Stimulated activated CD4-positive, alpha-beta T cell treated with anti-CD3 and anti-CD28 coated beads, Interleukin-15, amount 100 ng/mL, for 1 hour (primary cell): ENCODE measurements at places on chromosomes 5 and 9.
A peak's percentile ranks its signal among the peaks of the same experiment; 100 is the strongest.

DNA sequence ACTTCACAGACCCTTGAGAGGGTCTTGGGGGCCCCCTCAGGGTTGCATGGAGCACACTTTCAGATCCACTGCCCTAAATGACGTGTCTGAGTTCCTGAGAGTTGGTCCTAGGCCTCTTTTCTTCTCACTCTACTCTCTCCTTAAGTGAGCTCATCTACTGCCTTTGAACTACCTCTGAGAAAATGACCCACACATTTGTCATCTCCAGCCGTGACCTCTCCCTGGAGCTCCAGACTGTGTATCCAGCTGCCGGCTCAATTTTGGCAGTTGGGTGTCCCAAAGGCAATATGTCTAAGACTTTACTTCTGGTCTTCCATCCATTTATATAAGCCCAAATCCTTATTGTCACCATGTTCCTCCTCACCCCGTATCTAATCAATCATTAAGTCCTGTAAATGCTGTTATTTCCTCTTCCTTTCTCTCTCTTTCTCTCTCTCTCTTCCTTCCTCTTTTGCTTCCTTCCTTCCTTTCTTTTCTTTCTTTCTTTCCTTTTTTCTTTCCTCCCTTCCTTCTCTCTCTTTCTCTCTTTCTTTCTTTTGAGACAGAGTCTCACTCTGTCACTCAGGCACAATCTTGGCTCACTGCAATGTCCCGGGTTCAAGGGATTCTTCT lies 51.2 kb upstream of the HSPA9 start:
- no peak for DNase-seq

GRCh38 chr9:30065888-30066287 lies 2318.6 kb upstream of the ACO1 start:
- DNase-seq, result no peak

- no peak for DNase-seq
Measured at GRCh38 chr5:50921366-50922133, 255.1 kb downstream of the PARP8 start.

DNA sequence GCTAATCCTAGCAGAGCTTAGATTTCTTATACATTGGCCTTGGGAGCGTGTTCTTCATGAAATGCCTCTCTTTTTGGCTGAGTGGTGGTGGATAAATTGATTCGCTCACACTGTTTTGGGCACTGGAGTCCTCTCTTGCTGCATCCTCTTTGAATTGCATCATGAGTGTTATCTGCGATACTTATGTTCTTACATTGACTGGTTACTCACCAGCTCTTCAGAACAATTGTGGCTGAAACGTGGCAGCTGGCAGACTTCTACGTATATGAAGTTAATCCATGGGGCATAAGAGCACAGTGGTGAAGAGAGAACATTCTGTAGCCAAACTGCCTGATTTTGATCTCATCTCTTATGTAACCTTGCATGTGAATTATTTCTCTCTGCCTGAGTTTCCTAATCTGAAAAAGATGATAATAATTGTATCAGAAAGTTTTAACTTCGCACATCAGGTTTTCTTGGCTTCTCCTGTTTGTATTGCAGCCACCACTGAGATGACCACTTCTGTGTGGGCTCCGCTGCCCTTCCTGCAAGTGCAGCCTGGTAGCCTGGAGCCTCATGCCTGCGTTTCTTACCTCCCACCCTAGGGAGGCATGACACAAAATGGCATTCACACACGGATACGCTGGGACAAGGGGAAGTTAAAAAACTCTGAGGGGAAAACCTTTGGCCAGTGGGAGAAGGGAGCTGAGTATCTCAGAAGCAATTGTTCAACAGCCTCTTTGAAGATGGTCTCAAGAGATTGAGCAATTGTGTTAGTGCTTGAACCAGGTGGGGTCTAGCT lies 295.2 kb downstream of the ARHGAP26 start:
- no peak for DNase-seq

- DNase-seq, result no peak
Measured at GRCh38 chr9:133704711-133705181, 33.4 kb downstream of the SARDH start.

GRCh38 chr9:32264170-32264864 lies 120.1 kb upstream of the ACO1 start:
- no peak for DNase-seq

DNA sequence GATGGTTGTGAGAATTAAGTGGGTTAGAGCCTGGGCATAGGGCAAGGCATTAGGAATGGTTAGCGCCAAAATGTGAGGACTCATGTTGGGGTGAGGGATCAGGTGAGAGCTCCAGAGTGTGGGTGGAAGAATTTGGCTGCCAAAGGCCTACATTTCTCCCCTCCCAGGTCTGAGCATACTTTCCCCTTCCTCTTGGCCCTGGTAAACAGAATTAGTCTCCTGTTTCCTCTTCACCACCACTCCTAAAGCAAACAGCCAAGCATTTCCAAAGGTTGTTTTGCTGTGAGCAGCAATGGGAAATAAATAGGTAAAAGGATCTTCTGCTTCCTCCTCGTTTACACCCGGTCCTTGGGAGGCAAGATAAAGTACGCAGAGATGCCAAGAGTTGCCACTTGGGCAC lies 132.5 kb downstream of the ZSWIM6 start:
- no peak for DNase-seq

DNA sequence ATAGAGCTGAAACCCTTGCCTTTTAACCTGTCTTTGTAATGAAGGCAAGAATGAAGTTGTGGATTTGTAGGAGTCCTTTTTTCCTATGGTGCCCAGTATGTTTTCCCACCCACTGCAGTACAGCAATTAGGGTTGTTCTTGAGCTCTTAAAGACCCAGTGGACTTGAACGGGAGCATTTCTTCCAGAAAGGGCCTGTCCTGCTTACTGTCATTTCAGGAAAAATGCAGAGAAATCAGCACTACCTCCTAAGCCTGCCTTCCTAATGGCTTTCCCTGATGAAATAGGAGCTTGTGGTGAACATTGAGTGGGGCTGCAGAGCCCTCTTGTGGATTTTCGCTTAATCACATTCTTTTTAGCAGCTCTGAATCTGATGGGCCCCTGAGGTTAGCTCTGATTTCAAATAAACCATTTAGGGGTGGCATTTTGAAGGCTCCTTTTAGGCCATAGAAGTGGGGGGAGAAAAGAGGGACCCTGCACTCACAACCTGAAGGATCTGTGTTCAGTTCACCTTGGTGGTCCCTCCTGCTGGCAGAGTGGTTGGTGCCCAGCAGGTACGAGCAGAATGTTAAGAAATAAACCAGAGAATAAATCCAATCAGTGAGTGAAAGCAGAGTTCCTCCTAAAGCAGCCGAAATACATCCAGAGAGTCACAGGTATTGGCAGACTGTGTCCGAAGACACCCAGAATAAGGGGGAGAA lies 188.0 kb upstream of the KLF9 start:
- DNase-seq, result peak; percentile 5

GRCh38 chr5:87210076-87210475 lies 57.6 kb upstream of the RASA1 start:
- DNase-seq, result no peak

DNA sequence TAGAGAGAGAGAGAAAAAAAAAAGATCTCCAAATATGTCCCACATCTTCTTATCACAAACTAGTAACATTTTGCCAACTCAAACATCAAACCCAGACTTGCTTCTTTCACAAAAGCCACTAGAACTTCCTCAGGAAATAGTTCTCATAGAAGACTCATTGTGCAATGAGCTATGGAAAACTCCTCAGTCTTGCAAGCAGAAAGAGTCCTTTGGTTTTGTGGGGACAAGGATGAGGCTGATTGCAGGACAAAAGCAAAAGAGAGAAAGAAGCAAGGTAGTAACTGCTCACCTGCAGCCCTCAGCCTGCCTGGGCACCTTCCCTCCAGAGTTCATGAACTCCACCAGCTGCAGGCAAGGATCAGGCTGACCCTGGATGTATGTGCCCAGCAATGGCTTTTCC lies 399.0 kb downstream of the IRX1 start:
- no peak for DNase-seq

GRCh38 chr5:55865831-55866230 lies 14.7 kb downstream of the IL31RA start:
- DNase-seq, result no peak

DNA sequence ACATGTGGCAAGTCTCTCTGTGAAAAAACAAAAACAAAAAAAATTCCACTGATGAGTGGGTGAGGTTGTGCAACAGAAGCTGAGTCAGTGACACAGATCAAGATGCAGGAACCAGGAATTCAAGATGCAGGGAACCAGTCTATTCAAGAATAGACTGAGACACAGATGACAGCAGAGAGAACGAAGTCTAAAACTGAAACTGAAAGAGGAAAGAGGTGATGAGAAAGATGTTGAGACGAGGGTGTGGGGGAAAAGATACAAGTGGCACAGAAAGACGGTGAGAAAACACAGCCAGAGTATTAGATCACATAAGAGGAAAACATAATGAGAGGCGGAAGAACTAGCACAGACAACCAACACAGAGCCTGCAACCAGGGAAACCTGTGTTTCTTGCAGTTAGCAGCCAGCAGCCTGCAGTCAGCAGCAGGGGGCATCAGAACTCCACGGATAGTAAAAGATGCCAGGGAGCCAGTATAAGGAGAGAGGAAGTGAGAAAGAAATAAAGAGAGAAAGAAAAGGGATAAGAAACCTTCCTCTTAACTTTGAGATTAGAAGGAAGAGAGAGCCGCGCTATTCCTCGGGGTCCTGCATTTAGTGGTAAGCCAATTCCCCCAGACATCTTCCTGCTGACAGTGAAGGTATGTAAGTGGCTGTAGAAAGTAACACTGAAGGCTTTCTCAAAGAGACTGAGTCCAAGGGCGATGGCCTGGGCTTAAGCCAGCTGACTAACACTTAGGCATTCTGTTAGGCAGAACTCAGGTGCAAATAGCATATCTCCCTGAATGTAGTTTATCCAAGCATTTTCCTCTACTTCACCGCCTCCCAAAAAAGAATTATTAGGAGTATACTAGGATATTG lies 79.0 kb downstream of the TLR4 start:
- no peak for DNase-seq

DNA sequence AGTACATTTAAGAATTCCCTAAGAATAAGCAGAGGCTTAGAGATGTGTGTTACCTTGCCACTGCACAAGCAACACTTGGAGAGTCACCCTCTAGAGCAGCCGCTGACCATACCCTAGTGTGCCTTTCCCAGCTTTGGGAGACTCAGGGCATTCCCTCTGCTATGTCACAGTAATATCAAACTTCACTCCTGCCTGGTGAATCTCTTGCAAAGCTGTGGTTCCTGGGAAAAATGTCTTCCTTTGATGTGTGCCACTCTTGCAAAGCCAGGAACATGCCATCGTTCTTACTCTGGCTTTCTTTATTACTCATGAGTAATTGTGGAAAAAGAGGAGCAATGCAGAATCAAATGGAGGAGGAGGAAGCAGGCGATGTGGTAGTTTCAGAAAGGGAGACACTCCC lies 173.2 kb downstream of the CCDC192 start:
- DNase-seq, result no peak

GRCh38 chr9:80644044-80644443 lies 1045.3 kb downstream of the TLE1 start:
- DNase-seq, result no peak

DNA sequence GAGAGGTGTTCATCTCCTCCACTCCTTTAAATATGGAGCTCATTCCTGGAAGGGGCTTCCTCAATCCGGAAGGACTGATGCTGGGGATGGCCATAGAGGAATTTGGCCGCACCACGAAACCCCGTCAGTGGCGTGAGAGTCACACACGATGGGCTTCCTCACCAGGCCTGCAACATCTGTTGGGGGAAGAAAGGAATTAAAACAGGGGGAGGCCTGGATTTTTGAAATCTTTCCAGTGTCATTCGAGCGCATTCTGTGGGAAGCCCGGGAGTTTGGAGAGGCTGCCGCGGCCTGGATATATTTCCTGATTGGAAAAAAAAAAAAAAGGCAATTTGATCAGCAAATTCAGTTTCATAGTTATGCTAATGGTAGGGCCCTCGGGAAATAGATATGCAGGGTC lies 76.3 kb upstream of the ORM1 start:
- no peak for DNase-seq

GRCh38 chr5:113167985-113168384 lies 191.4 kb downstream of the DCP2 start:
- DNase-seq, result no peak

DNA sequence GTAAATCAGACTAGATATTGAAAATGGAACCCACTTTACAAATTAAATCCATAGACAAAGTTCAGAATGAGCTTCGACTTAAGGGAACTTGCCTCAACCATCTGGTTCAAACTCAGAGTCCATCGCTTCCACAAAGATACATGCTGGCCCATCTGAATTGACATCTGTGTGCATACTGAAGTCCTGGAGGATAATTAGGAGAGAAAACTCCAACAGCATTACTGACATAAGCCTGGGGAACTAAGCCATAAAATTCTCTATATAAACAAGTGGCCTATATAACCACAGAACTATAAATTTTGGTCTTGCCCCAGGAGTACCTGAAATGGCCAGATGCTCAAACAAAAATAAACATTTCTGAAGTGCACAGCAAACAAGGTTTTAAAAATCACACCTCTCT lies 94.4 kb downstream of the IZUMO3 start:
- no peak for DNase-seq

- DNase-seq, result peak; percentile 49
Measured at GRCh38 chr9:133403766-133404453, 13.9 kb downstream of the REXO4 start.

GRCh38 chr9:224582-225520 lies 10.2 kb downstream of the DOCK8 start:
- DNase-seq, result no peak

DNA sequence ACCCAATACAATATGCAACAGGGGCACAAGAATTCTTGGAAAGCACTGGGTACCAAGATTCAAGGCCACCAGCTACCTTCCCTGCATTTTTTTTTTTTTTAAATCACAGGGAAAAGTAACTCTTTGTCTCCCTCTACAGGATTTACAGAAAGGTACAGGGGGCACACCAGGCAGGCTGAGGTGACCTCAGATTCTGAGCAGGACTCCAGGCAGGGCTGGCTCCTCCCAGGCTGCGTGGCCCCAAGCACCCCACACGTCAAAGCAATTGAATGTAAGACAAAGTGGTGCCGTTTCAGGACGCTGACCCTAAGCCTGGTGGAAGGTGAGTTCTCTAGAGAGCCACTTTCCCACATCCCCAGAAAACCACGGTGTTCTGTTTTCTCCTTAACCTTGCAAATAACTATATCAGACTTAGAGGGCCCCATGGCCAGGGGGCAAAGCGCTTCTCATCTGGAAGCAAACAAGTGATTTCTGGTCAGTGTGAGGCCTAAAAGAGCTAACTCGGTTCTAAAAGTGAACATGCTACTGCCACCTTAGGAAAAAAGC lies 222.6 kb downstream of the ROR2 start:
- no peak for DNase-seq

DNA sequence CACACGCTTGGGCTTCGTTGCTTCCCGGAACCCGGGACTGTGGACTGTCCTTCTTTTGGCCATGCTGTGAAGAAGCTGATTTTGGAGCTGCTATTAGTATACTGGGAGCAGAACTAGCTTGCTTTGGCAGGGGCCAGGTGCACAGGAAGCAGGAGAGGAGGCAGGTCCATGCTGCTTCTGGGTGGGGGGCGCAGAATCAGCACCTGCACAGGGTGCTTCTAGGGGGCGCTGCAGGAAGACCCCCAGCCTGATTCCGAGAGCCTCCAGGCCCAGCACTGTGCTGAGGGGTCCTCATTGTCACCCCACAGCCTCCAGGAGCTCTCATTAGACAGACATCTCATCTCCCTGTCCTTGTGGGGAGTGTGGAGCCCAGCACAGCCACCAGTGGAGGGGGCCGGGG lies 252.6 kb upstream of the IRX4 start:
- no peak for DNase-seq

- DNase-seq, result no peak
Measured at GRCh38 chr5:150441813-150442698, 7.5 kb downstream of the RPS14 start.
